ENCODE measurements at places on chromosomes 11 and 22. TPM values are rescaled to one million over a fixed set of nuclear protein-coding genes. Genes with fewer than 3 reads are reported as not detected.

IGLL1 gene
- 1.5 TPM for total RNA-seq

CCDC87 gene
- total RNA-seq: 0.10 TPM

TCP11L1 gene
- 21.0 TPM for total RNA-seq

PLAAT2 gene
- 3.7 TPM for total RNA-seq

APOL1 gene
- total RNA-seq: 7.9 TPM

TRIM48 gene
- not detected for total RNA-seq

CBX6 gene
- total RNA-seq: 29.7 TPM

SLC22A25 gene
- total RNA-seq: not detected

APOBEC3B gene
- total RNA-seq: 2.2 TPM

APOBEC3A gene
- total RNA-seq: 3.7 TPM

OSM gene
- total RNA-seq: not detected

BCR gene
- total RNA-seq: 34.7 TPM

TMPRSS6 gene
- not detected for total RNA-seq

LRRC32 gene
- total RNA-seq: 22.1 TPM

POLD3 gene
- 15.0 TPM for total RNA-seq

RIMBP3B gene
- total RNA-seq: 0.72 TPM

MMP13 gene
- not detected for total RNA-seq

OSBP2 gene
- total RNA-seq: 6.8 TPM

LUZP2 gene
- total RNA-seq: 3.6 TPM

APOC3 gene
- total RNA-seq: not detected

SYCE3 gene
- not detected for total RNA-seq

PGA5 gene
- total RNA-seq: not detected

YPEL4 gene
- total RNA-seq: 1.1 TPM

TEF gene
- total RNA-seq: 14.5 TPM

OR10A2 gene
- not detected for total RNA-seq

SLN gene
- 2,034 TPM for total RNA-seq

MYOD1 gene
- total RNA-seq: 31.8 TPM

ST14 gene
- total RNA-seq: 9.7 TPM

PANX2 gene
- total RNA-seq: 0.31 TPM

CCDC88B gene
- total RNA-seq: 6.4 TPM

HBG2 gene
- 982 TPM for total RNA-seq

PATE2 gene
- not detected for total RNA-seq

LRRC74B gene
- total RNA-seq: not detected

NRGN gene
- 2.9 TPM for total RNA-seq

DDB1 gene
- total RNA-seq: 326 TPM

OR4A16 gene
- not detected for total RNA-seq

ADORA2A gene
- 20.7 TPM for total RNA-seq

VPREB1 gene
- not detected for total RNA-seq

LRRC51 gene
- 8.8 TPM for total RNA-seq

MIOX gene
- not detected for total RNA-seq

MS4A6E gene
- not detected for total RNA-seq

CD82 gene
- 90.9 TPM for total RNA-seq

OR4X2 gene
- total RNA-seq: not detected

LGR4 gene
- 69.4 TPM for total RNA-seq

LYVE1 gene
- total RNA-seq: 22.3 TPM

C1QTNF5 gene
- 24.8 TPM for total RNA-seq

MMP8 gene
- 0.51 TPM for total RNA-seq

CHEK2 gene
- 10.8 TPM for total RNA-seq

GAL gene
- not detected for total RNA-seq

SH3BP1 gene
- total RNA-seq: 31.8 TPM

ALDH3B2 gene
- 3.3 TPM for total RNA-seq

RFPL2 gene
- not detected for total RNA-seq

CBX7 gene
- 8.3 TPM for total RNA-seq

VSIG10L2 gene
- total RNA-seq: not detected

SYVN1 gene
- 16.4 TPM for total RNA-seq
